Activated T-cell treated with anti-CD3 and anti-CD28 coated beads for 1 hour (primary cell): ENCODE measurements at places on chromosomes 5 and 9.

- DNase-seq, result no peak
Measured at GRCh38 chr5:170132269-170132975, 26.7 kb downstream of the FOXI1 start.

GRCh38 chr5:134611515-134611914 is 21.1 kb downstream of the SAR1B start:
- no peak for DNase-seq

- DNase-seq, result no peak
Measured at GRCh38 chr9:3497401-3497800, 28.4 kb downstream of the RFX3 start.

- no peak for DNase-seq
Measured at GRCh38 chr5:115673596-115673995, 47.8 kb upstream of the TMED7 start.

DNA sequence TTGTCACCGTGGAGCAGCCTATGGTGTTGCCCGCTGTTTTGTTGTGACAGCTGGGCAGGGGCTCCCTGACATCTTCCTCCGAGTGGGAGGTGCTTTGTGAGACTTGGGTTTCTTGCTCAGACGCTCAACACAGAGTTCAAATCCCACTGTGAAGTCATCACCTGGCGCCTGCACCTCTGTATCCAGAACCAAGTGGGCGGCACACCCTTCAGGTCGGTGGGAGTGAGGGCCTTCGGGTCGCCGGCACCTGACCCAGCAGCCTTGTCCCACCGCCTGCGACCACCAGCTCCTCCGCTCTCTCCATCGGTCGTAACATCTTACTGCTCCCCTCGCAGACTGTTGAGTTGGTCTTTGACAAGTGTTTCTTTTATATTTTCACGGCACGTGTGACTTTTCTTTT is 37.6 kb upstream of the EXOC3 start:
- DNase-seq, result no peak

DNA sequence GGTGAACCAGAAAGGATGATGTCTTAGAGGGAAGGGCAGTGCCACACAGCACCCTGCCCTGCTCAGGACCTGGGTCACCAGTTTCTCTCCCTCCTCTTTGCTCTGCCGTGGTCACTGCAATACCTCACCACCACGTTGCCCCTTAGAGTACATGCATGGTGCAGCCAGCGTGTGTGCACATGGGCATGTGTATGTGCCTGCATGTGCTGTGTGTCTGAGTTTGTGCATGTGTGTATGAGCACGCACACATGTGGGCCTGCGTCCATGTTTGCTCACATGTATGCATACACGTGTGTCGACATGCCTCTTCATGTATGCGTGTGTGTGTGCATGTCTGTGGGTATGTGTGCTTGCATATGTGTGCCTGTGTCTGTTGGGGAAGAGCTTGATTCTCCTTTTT is 41.5 kb upstream of the SEMA4D start:
- no peak for DNase-seq
